Prostate gland (tissue), 2 donors: ENCODE measurements at places on chromosomes 2 and 18. TPM values are rescaled to one million over a fixed set of nuclear protein-coding genes. Genes with fewer than 3 reads are reported as not detected.
A peak's percentile ranks its signal among the peaks of the same experiment; 100 is the strongest.

IL1R1 gene
- 112 TPM for total RNA-seq

WIPF1 gene
- 7.2 TPM for total RNA-seq

DNA sequence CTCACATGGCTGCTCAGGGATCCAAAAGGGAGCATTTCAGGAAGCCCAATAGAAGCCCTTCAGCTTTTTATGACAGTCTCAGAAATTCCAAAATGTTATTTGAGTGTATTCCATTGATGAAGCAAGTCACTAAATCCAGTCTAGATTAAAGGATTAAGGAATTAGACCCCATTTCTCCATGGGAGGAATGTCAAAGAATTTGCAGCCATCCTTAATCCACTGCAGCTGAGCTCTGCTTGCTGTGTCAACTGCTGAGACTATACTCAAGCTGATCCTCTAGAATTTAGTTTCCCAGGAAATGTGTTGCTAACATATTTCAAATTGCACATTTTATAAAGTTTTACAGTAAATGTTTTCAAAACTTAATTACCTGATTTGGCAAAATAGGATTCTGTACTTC, 28.4 kb upstream of the C2orf69 start:
- no peak overlapping the region for H3K4me3 ChIP-seq
- no peaks in the 10 kb centered on the region for H3K27me3 ChIP-seq
- H3K4me1 ChIP-seq, result no peaks in the 10 kb centered on the region
- H3K36me3 ChIP-seq, result no peaks in the 10 kb centered on the region
- no peak for DNase-seq

DNA sequence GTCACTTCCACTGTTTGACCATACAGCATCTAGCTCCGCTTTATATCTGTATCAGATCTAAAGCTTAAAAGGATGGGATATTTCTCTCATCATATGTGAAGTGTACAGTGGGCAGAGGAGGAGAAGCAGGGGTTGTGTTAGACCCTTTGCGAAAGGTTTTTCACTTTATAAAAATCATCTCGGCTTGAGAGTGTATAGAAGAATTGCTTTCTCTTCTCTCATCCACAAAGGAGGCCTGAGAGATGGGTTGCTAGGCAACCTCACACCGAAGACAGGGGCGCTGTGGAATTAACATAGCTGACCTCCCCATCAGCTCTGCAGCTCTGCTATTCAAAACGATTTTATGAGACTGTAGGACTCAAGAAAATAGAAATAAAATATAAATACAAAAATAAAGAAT, 70.2 kb upstream of the GALNT3 start:
- no peaks in the 10 kb centered on the region for H3K27me3 ChIP-seq
- H3K36me3 ChIP-seq, result no peaks in the 10 kb centered on the region
- DNase-seq, result no peak
- no peak overlapping the region for H3K27ac ChIP-seq
- no peaks in the 10 kb centered on the region for H3K4me1 ChIP-seq

GRCh38 chr18:43875511-43875910, 598.2 kb upstream of the SYT4 start:
- H3K27ac ChIP-seq, result peak overlapping the region; percentile 14
- H3K4me3 ChIP-seq, result no peak overlapping the region
- DNase-seq, result no peak

- no peaks in the 10 kb centered on the region for H3K36me3 ChIP-seq
- peak overlapping the region; percentile 83 for H3K27ac ChIP-seq
- no peak overlapping the region for H3K4me3 ChIP-seq
- H3K27me3 ChIP-seq, result no peaks in the 10 kb centered on the region
- H3K4me1 ChIP-seq, result peaks cover 44% of the 10 kb centered on the region
Measured at GRCh38 chr2:237732790-237733381, 65.7 kb upstream of the RBM44 start.

DNA sequence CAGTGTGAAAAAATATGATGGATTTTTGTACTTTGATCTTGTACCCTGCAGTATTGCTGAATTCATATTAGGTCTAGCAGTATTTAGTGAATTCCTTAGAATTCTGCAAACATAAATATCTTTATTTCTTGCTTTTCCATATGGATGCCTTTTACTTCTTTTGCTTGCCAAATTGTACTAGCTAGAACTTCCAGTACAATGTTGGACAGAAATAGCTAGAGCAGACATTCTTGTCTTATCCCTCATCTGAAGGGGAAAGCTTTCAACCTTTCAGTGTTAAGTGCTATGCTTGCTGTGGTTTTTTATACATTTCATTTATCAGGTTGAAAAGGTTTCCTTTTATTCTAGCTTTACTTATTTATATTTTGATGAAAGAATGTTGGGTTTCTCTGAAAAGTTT, 1321.9 kb upstream of the CHAC2 start:
- no peaks in the 10 kb centered on the region for H3K4me1 ChIP-seq
- no peaks in the 10 kb centered on the region for H3K27me3 ChIP-seq
- no peak for DNase-seq
- H3K4me3 ChIP-seq, result no peak overlapping the region
- H3K36me3 ChIP-seq, result no peaks in the 10 kb centered on the region
- H3K27ac ChIP-seq, result no peak overlapping the region

DNA sequence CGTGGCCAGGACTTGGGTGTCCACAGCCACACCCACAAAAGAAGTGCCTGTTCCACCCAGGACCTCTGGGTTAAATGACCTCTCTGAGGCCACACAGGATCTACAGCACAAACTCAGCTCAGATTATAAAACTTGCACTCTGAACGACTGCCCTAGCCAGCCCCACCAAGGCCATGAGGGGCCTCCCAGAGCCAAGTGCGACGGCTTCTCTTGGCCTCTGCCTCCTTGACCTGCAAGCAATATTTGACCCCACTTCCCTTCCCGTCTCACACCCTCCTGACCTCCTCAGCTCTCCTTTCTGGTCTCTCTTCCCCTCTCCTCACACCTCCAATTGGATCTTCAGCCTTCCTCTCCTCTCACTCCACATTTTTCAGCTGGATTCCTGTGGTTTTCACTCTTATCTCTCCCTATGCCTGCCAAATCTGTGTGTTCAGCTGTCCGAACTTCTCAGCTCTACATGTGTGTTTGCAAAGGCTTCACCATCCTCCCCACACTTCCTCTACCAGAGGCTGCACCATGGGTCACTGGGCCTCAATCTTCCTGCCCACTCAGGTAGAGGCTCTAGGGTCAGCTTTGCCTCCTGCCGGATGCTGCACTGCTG, 25.3 kb upstream of the STEAP3 start:
- H3K4me1 ChIP-seq, result no peaks in the 10 kb centered on the region
- no peaks in the 10 kb centered on the region for H3K36me3 ChIP-seq

DNA sequence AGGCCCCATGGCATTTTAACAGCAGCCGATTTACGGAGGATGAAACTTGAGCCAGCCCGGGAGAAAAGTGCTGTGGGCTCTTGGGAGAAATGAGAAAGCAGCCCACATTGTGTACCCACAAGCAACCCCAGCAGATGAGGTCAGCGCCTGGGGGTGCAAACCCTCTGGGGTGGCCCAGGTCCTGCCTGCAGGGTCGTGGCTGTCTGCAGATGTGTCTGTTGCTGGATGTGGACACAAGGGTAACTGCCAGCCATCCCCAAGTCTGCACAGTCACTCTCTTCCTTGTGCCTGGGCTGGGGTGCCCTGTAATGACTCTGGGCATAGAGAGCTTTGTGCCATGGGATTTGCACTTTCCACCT, 170.8 kb downstream of the PRKCE start:
- no peak for DNase-seq
- H3K4me1 ChIP-seq, result peaks cover 19% of the 10 kb centered on the region
- peak overlapping the region; percentile 62 for H3K27ac ChIP-seq
- no peaks in the 10 kb centered on the region for H3K36me3 ChIP-seq

DNA sequence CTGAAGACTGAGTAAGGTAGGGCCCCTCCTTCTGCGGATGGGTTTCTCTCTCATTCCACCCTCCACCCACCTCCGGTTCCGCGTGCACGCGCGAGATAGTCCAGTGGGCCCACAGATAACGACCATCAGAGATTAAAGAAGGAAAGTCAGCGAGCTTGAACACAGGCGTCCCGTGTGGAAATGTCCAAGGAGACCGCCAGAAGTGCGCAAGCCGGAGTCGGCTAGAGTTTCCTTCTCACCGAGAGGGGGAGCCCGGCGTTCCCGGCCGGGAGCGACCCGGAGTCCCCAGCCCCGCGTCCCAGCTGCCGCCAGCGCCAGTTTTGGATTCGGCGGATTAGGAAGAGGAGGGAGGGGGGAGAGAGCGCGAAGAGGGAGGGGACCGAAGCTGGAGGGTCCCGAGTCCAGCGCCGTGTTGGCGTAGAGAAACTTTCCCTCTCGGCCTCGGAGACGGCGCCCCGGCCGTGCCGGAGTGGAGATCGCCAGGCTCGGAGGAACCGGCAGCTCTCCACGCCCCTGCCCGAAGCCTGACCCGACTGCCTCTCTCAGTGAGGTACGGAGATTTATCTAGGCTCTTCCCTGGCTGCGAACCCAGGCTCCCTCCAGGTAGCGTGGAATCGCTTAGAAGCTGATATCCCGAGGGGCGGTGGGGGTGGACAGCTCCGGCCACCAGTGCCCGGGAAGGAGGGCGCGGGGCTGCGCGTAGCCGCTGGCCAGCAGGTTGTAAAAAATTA, at the start of gene GULP1:
TSS of gene GULP1 (plus strand) at position 258 of the 731 bp plus-strand sequence. CDS start 185,829 bp downstream, outside the sequence.
- no peaks in the 10 kb centered on the region for H3K27me3 ChIP-seq
- H3K36me3 ChIP-seq, result no peaks in the 10 kb centered on the region
- H3K27ac ChIP-seq, result peak within 1 kb of the TSS; percentile 99
- peaks cover 6% of the 10 kb centered on the region for H3K4me1 ChIP-seq
- DNase-seq, result peak; percentile 70

- no peak overlapping the region for H3K4me3 ChIP-seq
- H3K36me3 ChIP-seq, result no peaks in the 10 kb centered on the region
- no peaks in the 10 kb centered on the region for H3K4me1 ChIP-seq
- no peak for DNase-seq
- no peaks in the 10 kb centered on the region for H3K27me3 ChIP-seq
Measured at GRCh38 chr2:168889635-168890005, 610 bp downstream of the SPC25 start.

DNA sequence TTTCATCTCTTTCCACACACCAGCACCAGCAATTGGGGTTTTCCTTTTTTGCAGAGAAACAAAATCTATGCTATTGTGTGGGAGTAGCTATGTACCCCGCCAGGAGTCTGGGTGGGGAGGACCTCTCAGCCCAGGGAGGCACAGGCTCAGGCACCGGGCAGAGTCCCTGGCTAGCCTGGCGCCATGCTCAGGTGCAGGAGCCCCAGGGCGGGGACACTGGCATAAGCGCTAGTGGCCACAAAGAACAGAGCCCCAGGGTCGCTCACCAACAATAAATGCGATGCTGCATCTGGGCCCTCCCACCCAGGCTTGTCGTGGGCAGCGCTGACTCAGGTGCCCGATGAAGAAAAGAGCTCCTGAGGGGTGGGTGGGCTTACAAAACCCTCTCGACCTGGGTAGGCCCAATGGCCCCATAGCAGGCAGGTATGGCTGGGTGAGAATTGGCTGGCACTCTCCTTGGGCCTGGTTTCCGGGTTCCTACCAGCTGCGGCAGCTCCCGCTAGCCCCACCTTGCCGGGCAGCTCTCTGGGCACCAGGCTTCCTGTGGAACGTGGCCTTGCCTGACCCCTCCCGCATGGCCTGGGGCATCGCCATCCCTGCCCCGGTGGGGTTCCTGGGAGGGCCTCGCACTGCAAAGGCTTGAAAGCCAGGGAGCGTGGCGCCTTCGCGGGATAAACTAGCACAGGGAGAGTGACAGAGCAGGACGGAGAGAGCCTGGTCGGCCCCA, 31.8 kb upstream of the COL6A3 start:
- no peaks in the 10 kb centered on the region for H3K36me3 ChIP-seq
- no peak for DNase-seq
- no peaks in the 10 kb centered on the region for H3K27me3 ChIP-seq
- no peak overlapping the region for H3K4me3 ChIP-seq
- no peak overlapping the region for H3K27ac ChIP-seq
